Nephron progenitor cell (in vitro differentiated cells): ENCODE measurements at places on chromosomes 3 and 15.

- no peak for DNase-seq
Observed at GRCh38 chr15:64187396-64188191, 24.8 kb upstream of the PPIB start.

DNA sequence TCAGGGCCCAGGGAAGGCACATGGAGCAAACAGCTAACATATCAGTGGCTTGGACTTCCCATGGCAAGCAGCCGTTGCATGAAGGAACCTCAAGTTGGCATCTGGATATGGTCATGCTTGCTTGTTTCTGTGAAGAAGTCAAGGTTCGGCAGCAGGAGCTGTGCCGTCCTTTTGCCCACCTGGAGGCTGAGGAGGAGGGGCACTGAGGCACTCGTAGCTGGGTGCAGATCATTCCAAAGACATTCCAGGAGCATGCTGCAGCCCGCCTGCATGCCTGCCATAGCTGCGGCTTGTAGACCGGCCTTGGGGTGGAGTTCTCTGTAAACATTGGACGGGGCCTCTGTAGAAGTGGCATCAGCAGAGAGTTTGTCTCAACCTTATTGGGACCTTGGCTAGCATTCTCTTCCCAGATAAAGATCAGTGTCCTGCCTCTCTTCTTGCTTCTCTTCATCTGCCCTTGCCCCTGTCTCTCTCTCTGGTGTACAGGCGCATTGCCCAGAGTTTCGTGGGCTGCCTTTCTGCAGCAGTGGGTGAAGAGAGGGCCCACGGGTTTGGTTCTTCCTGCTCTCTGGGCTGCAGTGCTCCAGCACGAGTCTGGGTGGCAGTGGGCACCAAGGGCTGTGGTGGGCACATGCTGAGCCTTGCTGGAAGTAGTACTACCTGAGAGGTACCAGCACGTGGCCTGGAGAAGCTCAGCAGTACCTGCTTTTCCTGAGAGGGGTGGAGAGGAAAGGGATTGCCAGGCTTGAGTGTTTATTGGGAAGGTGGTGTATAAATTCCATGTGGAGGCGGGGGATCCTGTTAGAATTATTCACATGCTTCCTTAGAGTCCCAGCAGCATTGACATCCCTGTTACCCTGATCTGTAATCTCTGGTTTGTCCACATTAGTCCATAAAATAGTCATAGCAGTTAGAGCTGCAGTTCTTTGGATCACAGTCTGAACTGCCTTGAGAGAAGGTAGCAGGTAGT is 49.4 kb downstream of the CHCHD6 start:
- DNase-seq, result no peak

DNA sequence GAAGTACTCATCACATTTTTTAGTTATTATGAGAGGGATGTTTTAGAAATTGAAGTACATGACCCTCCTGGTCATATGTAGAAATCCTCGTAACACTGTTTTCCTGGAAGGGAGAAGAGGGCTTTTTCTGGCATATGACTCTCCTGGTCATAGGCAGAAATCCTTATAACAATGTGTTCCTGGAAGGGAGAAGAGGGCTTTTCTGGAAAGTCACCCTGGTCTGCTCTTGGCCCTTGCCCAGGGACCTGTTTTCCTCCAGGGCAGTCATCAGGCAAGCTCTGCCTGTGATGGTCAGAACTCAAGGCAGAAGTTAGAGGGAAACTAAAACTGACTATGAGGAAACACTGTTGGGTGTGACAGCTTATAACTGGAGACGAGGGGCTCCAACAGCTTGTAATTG is 27.7 kb downstream of the LAMP3 start:
- no peak for DNase-seq

GRCh38 chr15:85415783-85416182 is 35.4 kb downstream of the AKAP13 start:
- no peak for DNase-seq

GRCh38 chr15:30905821-30906220 is 2.1 kb downstream of the FAN1 start:
- no peak for DNase-seq

GRCh38 chr15:90857883-90858443 is 10.4 kb upstream of the FURIN start:
- DNase-seq, result no peak

GRCh38 chr3:171648069-171648468 is 162.2 kb downstream of the PLD1 start:
- DNase-seq, result no peak

DNA sequence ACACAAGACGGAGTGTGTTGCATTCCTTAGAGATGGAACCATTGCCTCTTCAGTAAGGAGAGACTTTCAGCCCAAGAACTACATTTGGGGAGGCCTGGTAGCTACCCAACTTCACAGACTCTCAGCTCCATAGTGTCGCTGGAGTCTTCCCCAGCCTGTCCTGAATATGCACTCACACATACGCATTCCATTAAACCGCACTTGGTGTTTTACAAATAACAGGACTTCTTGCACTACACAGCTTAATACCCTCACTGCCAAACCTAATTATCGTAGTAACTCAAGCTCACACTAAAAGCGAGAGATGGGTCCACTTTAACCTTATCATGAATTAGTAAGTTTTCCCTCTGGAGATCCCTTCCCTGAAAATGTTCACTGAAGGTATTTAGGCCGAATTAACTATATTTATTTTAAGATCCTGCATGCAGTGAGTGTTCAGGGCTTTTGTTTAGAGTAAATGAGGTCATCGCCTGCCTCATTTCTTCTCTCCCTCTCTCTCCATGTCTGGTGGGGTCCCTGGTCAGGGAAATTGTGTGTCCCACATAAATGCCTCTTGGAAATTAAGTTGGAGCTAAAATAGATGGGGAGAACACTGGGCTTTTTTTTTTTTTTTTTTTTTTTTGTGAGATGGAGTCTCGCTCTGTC is 171.9 kb downstream of the FAM43A start:
- DNase-seq, result no peak

GRCh38 chr3:78798266-78798832 is 969.4 kb downstream of the ROBO1 start:
- DNase-seq, result no peak

GRCh38 chr3:100465892-100466777 is 26.3 kb upstream of the TMEM45A start:
- DNase-seq, result no peak

GRCh38 chr3:42031808-42032480 is 59.2 kb upstream of the TRAK1 start:
- no peak for DNase-seq

DNA sequence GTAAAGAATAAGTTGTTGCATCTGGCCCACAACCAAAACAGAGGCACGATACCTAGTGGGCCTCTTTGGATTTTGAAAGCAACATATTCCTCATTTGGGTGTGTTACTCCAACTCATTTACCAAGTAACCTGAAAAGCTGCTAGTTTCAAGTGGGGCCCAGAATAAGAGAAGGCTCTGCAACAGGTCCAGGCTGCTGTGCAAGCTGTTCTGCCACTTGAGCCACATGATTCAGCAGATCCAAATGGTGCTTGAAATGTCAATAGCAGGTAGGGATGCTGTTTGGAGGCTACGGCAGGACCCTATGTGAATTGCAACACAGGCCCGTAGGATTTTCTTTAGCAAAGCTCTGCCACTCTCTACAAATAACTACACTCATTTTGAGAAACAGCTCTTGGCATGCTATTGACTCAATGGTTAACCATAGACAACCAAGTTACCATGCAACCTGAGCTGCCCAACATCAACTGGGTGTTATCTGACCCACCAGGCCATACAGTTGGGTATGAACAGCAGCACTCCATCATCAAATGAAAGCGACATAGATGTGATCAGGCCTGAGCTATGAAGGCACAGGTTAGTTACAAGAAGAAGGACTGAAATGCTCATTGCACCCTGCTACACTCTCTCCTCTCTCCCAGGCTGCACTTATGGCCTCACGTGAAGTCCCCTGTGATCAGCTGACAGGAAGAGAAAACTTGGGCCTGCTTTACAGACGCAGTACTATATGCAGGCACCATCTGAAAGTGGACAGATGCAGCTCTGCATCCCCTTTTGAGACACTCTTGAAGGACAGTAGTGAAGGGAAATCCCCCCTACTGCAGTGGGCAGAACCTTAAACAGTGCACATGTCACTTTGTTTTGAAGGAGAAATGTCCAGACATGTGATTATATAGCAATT is 9.5 kb upstream of the MCF2L2 start:
- DNase-seq, result no peak

- DNase-seq, result no peak
Observed at GRCh38 chr3:10189557-10190354, 25.0 kb downstream of the IRAK2 start.

- DNase-seq, result peak; percentile 56
Observed at GRCh38 chr3:32237670-32238452, 619 bp upstream of the CMTM8 start.

DNA sequence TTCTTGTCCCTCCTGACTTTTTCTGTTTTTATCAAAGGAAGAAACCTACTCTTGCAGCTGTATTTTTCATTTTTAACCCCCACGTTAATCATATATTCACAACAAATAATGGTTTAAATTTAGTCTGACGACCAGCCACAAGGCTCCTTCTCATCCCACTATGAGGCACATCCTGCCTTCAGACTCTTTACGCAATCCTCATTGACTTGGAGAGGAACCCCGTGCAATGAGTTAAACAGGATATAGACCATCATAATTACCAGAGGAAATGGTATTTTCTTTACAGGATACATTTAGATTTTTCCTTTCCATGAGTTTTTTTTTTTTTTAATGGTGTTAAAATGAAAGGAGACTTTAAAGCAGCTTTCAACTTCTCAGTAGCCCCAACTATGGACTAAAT is 68.5 kb downstream of the WWTR1 start:
- no peak for DNase-seq

DNA sequence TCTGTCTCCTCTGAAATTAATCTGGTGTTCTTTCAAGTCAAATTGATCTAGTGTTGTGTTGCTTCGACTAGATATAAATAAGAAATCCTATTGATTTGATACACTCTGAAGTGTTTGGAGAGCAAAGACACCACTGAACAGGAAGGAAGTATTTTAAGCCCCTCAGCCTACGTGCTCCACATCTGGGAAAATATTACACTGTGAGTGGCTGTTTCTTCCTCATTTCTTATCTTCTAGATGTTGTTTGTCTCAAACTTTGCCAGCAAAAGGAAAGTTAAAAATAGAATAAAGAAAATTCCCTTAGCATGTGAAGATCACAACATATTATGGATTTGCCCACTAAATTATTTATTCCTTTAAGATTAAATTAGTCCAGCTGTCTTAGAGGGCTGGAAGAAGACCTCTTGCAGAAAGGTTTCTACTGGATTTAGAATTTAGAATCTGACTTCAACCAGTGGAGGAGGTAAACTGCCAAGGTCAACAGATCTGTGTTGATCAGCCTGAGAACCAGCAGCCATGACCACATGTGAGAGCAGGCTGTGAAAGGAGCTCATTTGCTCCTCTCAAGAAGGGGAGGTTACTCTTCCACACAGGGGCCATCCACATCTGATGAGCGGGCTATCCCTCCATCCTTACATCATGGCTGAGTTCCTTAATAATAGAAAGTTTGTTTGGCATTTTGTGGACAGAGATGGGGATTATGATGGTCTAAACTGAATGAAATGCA is 46.3 kb upstream of the ACKR4 start:
- DNase-seq, result no peak

DNA sequence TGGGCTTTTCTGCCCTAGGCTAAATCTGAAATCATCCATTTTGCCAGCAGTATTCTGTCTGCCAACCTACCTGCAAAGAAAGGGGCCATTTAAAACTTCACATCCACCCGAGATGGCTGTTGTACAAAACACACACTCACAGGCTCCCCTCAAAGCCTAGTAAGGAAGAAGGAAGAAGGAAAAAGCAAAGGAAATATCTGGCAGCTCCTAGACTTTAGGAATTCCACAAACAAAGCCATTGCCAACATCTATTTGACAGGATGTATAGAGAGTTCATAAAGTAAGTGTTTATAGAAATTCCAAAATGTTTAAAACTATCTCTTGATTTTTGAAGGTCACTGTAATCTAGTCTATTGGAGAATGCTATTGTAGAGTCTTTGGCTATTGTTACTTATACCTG is 91.9 kb upstream of the THBS1 start:
- DNase-seq, result no peak

GRCh38 chr15:23564821-23565394 is 566 bp upstream of the MKRN3 start:
- no peak for DNase-seq

- DNase-seq, result no peak
Observed at GRCh38 chr15:67820122-67820991, 5.0 kb upstream of the SKOR1 start.

DNA sequence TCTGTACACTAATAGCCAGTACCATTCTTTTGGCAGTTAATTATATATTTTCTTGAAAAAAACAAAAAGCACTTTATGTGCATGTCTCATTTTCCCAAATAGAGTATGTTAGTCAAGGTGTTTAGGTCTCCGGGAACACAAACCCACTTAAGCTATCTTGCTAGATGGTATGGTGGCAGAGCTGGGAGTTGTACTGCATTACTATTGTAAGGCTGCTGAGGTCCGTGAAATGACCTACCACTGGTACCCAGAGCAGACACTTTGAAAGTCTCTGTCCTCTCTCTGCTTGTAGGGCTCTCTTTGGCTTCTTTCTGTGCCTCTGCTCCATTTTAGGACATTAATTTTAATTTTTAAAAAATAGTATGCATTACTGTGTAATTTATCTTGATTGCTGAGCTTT is 8.8 kb downstream of the TMOD3 start:
- DNase-seq, result no peak

DNA sequence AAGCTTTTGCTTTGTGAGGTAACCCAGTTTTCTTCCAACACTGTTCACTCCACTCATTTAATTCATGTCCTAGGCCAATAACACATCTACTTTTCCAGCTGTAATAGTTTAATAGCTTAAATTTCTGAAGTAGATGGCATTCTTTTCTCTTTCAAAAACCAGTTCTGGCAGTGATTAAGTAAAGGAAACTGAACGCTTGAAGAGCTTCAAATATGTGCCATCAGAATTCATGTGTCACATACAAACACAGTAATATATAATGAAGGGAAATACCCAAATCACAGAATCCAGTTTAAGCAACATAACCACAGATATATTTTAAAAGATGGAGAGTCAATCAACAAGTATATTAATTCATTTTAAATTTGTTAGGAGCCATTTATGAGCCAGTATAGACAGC is 91.0 kb downstream of the TNIK start:
- no peak for DNase-seq
